Aorta (tissue), 5 donors: ENCODE measurements at places on chromosomes 3 and 15. TPM values are rescaled to one million over a fixed set of nuclear protein-coding genes. Genes with fewer than 3 reads are reported as not detected.

- no peak for DNase-seq
These were observed 8.0 kb downstream of the SENP2 start for GRCh38 chr3:185594073-185594472.

DNA sequence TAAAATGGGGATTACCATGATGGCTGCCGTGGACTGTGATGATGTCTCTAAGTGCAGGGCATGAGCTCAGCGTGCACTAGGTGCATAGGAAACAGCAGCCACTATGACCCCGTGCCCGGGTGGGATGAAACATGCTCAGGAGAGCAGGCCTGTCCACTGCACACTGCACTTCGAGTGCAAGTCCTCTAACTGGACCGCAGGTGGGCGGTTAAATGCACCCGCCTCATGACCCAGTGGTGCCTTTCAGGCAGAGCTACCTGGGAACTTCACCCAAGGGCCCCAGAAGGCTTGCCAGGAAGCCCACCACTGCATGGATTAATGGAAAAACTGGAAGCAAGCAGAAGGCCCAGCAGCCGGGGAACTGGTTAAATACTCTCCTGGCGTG is 34.0 kb downstream of the PRKCD start:
- peak; percentile 72 for DNase-seq

DNA sequence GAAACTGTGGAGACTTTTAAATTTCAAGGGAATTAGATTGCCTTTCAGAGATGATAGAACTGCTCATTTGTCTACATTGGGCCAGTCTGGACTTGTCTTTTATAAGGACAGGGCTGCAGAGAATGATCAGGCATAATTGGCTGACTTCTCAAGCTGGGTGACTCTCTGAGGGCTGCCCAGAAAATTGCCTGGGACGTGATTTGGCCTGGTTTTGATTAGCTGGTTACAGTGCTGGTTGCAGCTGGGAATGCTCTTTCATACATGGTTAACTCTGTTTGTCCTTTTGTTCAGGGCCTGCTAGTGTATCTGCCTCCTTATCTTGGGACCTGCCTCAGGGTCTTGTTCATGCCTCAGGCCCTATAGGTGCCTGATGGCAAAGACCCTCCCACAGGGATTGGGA is 245.6 kb downstream of the CLSTN2 start:
- DNase-seq: no peak

DNA sequence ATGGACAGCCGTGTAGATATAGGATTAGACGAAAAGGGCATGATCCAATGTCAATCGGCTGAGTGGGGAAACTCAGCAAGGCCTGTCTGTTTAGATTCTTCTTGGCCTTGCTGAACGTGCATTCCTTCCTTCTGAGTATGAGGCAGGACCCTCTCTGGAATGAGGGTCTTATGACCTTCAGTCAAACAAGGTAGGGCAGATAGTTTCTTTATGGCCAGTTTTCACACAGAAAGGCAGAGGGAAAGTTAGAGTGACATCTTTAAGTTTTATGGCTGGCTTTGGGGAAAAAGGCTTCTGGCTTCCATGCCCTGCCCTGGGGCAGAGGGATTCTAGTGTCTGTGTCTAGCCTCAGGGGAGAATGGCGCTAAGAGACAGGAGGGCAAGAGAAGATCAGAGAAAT is 29.7 kb downstream of the ARNT2 start:
- no peak for DNase-seq

The CRABP1 gene
- not detected for polyA plus RNA-seq
